Cerebellar cortex (tissue), 1 donor: ENCODE measurements at places on chromosomes 5 and 9.

DNA sequence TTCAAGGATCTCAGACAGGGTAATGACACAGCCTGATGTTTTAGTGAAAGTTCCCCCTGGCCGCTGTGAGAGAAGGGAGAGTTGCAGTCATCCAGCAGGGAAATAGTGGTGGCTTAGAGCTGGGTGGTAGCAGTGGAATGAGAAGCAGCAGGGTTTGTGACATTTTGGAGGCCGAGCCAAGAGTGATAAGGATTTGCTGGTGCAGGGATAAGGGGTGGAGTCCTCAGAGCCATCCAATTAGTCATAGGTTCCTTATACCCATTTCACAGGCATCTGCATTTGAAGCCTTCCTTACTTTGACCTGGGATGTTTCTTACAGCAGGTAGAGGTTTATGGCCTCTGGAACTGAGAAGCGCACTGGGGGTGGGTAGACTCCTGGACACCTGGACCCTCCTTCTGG lies 12.8 kb downstream of the JADE2 start:
- no peak for DNase-seq

- no peak for DNase-seq
These were observed 56.5 kb downstream of the SLC22A5 start for GRCh38 chr5:132425975-132426524.

DNA sequence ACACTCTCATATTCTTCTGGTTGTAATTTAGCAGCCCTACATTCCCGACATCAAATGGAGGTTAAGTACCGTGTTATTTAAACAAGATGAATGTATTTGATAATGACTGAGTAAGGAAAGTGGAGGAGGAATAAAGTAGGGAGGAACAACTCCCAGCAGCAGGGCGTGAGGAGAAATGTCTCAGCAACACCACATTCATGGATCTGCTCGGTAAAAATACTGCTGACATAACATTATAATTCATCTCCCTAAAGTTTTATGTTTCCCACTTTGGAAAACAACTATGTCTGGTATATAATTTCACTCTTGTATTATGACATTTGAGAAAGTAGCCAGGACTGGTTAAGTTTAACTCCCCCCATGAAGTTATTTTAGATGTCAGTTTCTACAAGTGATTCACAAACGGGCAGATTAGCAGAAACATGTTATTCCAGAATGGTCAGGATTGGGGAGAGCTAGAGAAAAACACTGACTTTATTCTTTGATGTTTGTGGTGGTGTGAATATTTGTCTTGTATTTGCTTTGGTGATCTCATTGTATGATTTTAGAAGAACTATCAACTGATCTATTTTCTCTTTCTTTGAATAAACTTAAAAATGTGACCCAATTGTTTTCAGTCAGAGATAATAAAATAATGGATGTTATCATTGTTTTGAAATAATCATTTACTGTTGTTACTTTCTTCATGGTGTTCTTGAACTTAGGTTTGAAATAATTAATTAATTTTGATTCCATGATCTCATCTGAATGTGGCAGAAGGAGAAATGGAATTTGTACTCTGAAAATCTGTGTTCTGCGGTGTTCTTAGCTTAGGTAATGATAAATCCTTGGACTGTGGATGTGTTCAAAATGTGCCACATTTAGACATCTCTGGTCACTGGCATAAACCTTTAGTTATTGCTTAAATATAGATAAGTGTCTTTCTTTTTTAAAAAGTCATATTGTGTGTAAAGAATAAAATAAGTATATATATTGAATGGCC lies 303.6 kb upstream of the ZNF608 start:
- no peak for DNase-seq

DNA sequence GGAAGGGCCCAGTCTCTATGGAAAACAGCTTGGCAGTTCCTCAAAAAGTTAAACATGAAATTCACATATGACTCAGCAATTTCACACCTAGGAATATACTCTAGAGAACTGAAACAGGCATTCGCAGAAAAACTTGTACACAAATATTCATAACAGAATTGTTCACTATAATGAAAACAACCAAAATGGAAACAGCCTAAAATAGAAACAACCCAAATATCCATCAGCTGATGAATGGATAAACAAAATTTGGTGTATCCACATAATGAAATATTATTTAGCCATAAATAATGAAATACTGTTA lies 4.8 kb upstream of the GPR150 start:
- DNase-seq = no peak

DNA sequence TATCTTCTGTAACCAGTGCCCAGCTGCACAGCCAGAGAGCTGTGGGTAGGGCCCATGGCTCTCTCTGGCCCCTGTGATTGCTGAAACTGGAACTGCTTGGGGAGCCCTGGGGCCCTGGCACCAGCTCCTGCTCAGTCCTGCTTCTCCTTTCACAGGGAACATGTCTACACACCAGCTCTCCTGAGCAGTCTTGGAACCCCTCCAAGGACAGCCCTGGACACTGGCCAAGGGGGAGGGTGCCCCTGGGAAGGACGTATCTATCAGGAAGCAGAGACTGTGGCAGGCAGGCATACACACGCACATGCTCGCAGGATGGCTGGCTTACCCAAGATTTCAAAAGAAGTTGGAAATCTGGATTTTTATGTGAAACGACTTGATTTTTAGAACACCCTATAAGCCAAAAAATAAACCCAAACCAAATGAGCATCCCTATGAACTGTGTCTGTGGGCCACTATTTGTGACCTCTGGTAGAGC lies 8.8 kb upstream of the TRAF1 start:
- peak; percentile 79 for DNase-seq

GRCh38 chr5:96901384-96901783 lies 25.1 kb downstream of the ERAP2 start:
- DNase-seq = no peak

DNA sequence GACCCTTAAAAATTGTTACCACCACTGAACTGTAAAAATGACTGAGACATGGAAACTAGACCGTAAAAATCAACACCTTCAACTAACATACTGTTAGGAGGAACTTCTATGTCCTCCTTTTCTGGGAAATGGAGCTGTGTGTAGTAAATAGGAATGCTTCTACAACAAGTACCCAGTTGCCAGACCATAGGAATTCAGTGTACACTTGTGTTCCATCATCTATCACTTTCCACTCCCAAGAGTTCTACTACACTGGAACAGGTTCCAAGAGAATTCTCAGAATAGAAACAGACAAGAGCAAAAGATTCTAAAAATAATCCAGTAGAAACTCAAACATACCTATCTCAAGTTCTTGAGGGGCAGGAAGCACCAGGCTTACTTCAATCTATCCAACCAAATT lies 23.6 kb downstream of the UBAP2 start:
- DNase-seq = no peak

GRCh38 chr5:143225511-143225910 lies 178.0 kb downstream of the NR3C1 start:
- DNase-seq = peak; percentile 68

DNA sequence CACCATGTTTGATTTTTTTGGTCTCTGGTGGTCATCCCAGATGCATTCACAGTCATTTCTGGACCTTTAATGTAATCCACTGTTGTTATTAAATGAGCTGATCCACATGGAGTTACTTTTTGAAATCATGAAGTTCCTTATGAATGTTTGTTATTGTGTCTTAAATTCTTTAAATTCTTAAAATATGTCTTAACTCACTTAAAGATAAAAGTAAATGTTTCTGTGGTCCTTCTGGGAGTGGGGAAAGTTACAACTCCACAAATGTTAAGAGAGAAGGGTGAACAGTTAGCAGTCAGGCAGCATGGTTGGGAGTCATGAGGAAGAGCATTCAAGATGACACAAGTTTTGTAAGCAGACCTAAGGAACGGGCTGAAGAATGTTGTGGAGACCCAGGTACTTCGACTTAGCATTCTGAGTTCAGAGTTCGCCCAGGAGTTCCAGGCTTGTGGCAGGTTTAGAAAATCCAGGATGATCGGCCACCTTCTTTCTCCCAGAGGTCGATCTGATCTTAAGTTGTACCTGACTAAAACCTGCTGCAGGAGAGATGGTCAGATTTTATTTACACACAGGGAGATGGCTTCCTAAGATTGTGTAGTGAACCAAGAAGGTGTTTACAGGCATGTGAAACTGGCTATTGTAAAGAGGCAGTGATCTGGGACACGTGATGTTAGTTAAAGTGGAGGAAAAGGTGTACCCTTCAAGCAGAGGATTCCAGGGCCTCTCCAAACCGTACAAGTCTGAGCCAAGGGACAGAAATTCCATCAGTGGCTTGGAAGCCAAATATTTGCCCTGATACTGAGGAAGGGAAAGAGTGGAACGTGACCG lies 17.2 kb downstream of the SLC1A1 start:
- no peak for DNase-seq

DNA sequence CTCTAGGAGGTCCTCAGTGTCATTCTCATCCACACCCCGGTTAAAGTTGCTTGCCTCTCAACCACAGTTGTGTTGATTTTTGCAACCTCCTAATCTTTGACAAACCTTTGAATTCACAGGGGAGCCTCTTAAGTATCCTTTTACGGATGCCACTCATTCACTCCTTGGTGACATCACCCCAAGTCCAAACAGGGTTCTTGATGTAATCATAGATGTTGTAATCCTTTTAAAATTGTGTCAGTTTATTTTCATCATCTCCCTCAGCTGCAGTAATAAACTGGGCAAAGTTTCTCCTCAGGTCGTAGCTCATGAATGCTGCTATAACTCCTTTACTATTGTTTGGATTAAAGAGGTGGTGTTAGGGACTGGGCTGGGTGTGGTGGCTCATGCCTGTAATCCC lies 637.2 kb upstream of the NUDT12 start:
- no peak for DNase-seq

- DNase-seq = no peak
These were observed 87.1 kb upstream of the FBXW11 start for GRCh38 chr5:172093559-172093958.

DNA sequence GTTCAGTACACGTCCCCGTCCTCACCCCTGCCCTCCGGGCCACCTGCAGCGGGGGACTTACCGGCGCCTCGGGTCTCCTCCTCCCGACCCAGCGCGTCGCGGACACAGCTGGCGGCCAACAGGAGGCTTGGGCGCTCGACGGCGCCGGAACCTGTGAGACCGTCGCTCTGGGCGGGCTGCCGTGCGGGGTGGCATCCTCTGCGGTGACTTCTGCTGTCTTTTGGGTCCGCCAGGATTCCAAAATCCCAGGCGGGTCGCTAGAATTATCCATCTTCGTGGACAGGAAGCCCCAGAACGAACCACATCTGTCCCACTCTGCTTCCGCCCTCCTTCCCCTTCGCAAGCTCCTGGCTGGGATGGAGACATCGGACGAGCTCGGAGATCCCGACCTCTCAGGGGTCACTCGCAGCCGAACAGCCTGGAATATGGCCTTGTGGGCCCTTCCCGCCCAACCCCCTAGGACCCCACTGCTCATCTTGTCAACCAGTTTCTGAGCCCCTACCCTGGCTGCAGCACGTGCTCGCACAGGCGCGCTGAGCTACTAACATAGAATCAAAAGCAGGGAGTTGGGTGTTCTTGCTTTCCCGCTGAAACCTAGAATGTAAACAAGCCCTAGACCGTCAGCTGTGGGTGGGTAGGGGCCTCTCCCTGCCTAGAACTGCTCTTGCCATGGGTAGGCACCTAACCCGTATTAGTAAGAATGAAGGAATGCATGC lies 947 bp upstream of the MARCHF3 start:
- DNase-seq = no peak

GRCh38 chr9:87816036-87816435 lies 66.6 kb upstream of the SPATA31E1 start:
- peak; percentile 5 for DNase-seq

GRCh38 chr5:151949701-151950308 lies 25.2 kb upstream of the GLRA1 start:
- no peak for DNase-seq

- DNase-seq = no peak
These were observed 30.4 kb downstream of the NFX1 start for GRCh38 chr9:33320568-33321261.

- DNase-seq = no peak
These were observed 15.2 kb downstream of the NANS start for GRCh38 chr9:98071737-98072136.

GRCh38 chr5:90930756-90931431 lies 372.3 kb downstream of the ADGRV1 start:
- no peak for DNase-seq

DNA sequence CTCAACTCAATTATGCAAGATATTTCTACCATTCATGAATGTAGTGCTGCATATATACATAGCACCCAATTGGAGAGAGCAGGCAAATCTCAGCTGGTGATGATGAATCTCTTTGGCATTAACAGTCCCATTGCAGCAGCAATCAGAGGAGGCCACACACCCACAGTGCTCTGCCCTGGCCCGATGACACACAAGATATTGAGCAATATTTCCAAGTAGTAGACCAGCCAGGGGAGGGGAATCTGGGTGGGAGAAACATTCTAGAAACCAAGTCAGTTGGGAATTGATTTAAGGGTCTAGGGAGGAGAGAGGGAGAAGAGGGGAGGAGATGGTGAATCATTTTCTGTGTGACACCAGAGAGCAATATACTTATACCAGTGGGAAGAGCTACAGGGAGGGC lies 14.9 kb upstream of the C5orf63 start:
- DNase-seq = no peak

DNA sequence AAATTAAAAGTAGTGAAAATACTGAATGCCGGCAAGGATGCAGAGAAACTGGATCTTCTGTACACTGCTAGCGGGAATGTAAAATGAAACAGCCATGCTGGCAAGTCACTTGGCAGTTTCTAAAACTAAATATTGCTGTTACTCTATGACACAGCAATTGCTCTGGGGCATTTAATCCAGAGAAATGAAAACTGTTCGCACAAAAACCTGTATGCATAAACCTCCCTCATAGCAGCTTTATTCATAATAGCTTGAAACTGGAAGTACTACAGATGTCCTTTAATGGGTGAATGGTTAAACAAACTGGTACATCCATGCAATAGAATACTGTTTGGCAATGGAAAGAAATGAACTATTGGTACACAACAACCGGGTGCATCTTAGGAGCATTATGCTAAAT lies 167.2 kb downstream of the ARHGAP26 start:
- no peak for DNase-seq

DNA sequence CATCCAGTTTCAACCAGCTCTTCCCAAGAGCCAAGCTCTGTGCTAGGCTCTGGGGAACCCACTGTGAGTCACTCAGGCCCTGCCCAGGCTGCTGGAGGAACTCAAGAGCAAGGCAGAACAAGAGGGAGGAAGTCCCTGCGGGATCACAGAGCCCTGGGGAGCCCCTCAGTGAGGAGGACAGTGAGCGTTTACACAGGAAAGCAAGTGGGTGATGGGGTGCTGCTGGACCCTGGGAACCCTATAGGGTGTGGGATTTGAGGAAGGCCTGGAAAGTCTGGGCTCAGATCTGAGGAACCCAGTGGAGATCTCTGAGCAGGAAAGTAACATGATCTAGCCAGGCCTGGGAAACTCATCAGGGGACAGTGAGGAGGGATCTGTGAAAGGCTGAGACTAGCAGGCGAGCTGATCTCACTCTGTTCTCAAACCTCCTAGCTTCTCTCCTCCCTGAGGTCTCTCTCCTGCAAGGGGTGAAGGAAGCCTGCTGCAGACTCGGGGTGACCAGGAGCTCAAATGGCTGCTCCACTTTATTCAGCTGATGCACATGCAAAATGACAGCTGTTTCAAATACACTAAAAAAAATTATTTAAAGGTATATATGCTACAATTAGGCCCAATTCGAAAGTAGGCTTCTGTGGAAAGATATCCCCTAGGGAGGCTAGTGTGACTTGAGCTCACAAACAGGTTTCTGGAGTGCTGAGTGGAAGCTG lies 70.0 kb downstream of the SHB start:
- DNase-seq = no peak

- no peak for DNase-seq
These were observed 211.9 kb downstream of the NXNL2 start for GRCh38 chr9:88746743-88747398.

- no peak for DNase-seq
These were observed 51.8 kb downstream of the RASA1 start for GRCh38 chr5:87319469-87319868.
